ENCODE measurements at places on chromosomes 6 and 20. TPM values are rescaled to one million over a fixed set of nuclear protein-coding genes. Genes with fewer than 3 reads are reported as not detected.

Gene EPB41L1
- total RNA-seq, result 14.4 TPM

Gene TMEM181
- total RNA-seq, result 29.8 TPM

Gene CLVS2
- not detected for total RNA-seq

Gene SOD2
- 105 TPM for total RNA-seq

Gene OR2W1
- total RNA-seq, result not detected

Gene DCBLD1
- 27.7 TPM for total RNA-seq

Gene ADGB
- total RNA-seq, result not detected

Gene MDFI
- total RNA-seq, result 137 TPM

Gene FOXQ1
- 0.92 TPM for total RNA-seq

Gene ZSCAN12
- 5.6 TPM for total RNA-seq

Gene ZNF184
- total RNA-seq, result 3.1 TPM

Gene SLC17A4
- not detected for total RNA-seq

Gene SLC17A2
- not detected for total RNA-seq
